ENCODE measurements at places on chromosomes 5 and 9.

- DNase-seq: no peak
These were observed 102.0 kb downstream of the MVB12B start for GRCh38 chr9:126428534-126429175.

- no peak for DNase-seq
These were observed 134.5 kb upstream of the SEMA6A start for GRCh38 chr5:116709082-116709481.

- DNase-seq: no peak
These were observed 19.8 kb downstream of the GLT6D1 start for GRCh38 chr9:135619599-135619886.

- DNase-seq: no peak
These were observed 101.0 kb upstream of the SMC2 start for GRCh38 chr9:103992938-103993579.

- no peak for DNase-seq
These were observed 38.9 kb downstream of the JADE2 start for GRCh38 chr5:134564396-134564795.

DNA sequence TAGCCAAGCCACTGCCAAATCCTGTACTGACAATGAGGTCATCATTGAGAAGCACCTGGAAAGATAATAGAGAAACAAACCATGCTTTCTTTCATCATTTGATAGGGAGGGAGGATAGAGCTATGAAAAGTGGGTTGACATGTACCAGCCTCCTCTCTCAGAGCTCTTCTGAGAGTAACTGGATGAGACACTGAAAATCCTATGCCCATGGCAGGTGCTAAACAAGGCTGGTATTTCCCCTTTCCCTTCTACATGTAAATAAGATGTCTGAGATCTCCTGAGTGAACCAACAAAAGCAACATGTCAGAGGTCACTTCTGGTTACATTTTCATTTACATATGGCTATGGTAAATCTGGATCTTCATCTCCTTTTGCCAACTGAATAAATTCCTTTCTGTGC lies 45.3 kb upstream of the TRAF1 start:
- DNase-seq: no peak

DNA sequence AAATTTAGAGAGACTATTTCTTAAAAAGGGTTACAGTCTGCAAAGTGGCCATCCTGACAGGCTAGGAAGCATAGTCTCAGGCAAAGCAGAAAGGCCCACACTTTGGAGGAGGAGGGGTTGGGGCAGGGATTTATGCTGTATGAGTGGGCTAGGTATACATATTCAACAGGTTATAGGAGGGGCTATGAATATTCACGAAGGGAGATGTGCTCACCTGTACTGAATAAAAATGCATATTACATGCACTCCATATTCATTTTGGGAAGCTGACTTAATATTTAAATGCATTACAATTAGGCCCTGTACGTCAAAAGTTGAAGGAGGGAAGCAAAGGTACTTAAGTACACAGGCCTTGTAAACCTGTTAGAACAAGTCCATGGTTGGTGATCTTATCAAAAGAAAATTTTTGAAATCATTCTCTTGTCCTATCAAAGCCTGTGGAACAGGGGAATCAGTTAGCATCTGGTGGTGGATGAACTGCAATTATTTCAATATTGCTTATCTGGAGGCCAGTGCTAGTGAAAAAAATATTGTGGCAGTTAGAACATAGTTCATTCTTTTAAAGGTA lies 1.6 kb downstream of the CENPP start:
- DNase-seq: no peak

GRCh38 chr9:35338561-35339274 lies 151.2 kb upstream of the RUSC2 start:
- DNase-seq: no peak

DNA sequence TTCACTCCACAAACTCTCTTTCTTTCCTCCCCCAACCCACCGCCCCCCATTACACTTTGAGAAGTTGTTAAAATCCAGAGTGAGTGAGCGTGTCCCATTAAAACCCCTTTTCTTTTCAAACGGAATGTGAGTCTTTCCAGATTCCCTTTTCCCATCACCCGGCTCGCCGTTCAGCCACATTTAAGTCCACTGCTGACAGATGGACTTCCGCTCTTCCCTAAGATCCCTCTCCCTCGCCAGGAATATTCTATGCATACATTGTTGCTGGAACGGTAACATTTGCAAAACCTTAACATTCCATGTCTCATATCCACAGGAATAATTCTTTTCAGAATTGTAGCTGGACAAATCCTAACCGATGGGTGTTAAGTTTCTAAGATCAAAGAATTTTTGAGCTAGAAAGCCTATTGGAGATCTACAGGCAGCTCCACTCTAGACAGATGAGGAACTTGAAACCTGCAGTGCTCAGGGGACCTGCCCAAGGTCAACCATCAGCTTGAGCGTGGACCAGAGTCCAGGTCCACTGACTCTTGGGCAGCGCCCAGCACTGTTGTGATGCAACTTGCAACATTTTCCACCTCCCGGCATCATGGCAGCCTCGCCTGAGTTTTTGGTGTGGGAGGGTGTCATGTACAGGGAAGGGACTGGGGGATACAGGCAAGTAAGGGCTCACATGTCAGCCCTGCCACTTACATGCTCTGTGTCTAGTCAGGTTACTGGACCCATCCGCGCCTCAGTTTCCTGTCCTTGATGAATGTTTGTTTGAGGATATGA lies 500.1 kb downstream of the CCDC171 start:
- no peak for DNase-seq

DNA sequence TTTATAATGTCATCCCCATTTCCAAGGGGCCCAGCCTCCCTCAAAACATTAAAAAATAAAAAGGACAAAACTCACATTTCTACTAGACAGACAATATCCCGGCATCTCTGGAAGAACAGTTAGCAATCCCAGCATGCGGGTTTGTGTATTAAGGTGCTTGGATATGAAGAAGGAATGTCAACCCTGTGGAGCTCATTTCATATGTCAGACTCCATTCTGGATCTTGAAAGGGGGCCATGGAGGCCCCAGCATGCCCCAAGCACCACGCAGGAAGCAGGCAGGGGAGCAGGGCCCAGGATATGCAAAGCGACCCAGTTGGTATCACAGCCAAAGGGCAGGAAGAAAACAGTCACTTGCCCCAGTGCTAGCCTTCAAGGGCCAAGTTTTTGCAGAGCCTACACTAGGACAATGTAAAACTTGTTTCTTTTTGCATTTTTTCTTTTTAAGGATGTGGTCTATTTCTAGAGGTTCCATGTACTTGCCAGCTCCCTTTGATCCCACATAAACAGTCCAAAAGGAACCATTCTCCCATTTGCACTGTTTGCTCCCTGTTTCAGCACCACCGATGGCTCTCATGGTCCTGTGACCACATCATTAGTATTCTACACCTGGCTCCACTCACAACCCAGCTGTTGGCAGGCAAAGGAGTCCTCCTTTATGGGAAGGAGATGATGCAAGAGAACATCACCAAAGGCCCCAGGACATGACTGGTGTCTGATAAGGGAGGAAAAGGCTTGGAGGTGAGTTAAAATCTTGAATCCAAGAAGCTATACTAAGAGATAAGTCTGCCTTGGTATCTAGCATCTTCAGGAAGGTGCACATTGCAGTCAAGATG lies 58.3 kb downstream of the FGF1 start:
- no peak for DNase-seq

DNA sequence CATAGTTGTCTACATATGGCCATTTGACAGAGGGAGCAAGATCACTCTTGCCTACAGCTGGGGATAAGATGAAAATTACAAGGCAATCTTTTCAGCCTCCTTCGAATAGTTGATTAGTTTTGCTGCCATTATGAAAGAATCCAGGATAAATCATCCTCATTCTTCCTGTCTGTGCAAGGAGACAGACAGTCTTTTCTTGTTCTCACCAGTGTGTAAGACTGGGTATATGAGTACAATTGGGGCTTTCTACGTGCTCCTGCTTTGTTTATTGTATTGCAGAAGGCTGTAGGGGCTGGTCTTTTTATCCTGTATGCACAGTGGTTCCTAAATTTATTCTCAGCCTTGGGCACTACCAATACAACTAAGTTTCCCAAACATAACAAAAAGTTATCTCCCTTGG lies 76.8 kb downstream of the SPEF2 start:
- DNase-seq: no peak

DNA sequence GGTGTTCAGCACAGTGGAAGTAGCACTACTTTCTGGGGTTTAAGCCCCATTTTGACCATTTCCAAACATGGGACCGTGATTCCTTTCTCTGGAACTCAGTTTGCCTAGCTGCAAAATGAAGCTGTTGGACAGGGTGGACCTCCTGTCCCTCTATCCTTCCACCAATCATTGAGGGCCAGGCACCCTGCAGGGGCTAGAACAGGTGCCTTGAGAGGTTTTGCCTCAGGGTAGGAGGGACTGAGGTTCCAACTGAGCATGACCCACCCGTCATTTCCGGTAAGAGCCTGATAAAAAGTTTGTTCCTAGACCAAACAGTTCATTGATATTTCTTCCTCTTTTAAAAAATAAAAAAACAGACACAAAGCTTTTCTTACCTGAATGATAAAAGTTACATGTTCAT lies 116.5 kb downstream of the MVB12B start:
- DNase-seq: no peak

GRCh38 chr5:27944471-27944870 lies 906.1 kb upstream of the CDH9 start:
- DNase-seq: no peak

DNA sequence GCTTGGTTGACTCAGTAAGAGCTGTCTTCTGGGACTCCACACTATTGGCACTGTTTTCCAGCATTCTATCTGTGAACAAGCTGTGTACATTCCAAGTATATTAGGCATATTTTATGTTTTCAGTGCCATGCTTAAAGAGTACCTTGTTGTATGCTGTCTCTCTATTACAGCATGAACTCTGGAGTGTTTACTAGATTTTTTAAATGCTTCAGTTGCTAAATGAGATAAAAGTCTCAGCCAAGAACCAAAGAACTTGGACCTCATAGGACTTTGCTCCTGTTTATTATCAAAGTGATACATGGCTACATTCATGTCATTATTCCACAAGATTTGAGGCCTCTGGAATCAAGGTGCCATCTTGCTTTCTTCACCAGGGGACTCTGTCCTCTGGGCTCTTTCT lies 167.2 kb downstream of the C9orf152 start:
- no peak for DNase-seq

DNA sequence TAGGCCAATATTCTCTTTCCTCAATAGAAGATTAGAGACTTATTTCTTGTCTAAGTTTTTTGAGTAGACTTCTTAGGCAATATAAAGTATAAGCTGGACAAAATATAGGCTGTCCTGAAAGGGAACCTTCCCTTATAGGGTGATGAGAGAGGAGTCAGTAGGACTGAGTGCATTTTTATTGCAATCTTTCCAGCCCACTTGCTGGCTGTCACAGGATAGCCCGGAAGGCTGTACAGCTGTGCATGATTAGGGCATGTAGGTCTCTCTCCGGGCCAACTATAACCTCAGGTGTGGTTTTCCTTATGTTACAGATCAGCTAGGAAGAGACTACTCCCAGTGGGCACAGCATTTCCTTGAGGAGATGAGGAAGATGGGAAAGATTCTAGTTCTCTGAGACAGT lies 159.8 kb upstream of the MEF2C start:
- DNase-seq: no peak

DNA sequence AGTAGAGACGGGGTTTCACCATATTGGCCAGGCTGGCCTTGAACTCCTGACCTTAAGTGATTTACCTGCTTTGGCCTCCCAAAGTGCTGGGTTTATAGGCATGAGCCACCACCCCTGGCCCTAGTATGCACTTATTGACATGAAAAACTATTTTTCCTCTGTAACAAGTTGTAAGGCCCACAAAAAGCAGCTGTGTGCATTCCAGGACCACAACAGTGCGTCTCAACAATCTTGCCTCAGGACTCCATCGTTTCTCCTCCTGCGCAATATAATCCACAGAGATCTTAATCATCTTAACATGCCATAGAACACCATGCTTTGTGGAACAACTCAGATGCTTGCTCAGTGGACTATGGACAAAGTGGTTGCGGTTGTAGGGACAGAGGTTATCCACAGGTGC lies 10.2 kb downstream of the OR2V1 start:
- no peak for DNase-seq

DNA sequence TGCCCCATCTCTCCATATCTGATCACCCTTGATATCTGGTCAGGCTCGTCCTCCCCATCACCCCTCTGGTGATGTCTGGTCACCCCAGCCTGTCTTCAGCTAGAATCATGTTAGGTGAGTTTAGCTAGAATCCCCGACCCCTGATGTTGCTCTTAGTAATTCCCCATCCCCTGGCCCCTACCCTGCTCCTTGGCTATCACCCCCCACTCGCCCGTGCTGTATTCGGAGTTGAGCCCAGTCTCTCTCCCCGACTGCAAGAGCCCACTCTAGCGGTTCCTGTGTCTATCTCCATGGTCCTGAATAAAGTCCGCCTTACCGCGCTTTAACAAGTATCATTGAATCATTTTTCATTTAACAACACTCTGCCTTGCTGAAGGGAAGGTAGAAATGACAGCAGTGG lies 33.7 kb downstream of the ADAMTS2 start:
- no peak for DNase-seq

DNA sequence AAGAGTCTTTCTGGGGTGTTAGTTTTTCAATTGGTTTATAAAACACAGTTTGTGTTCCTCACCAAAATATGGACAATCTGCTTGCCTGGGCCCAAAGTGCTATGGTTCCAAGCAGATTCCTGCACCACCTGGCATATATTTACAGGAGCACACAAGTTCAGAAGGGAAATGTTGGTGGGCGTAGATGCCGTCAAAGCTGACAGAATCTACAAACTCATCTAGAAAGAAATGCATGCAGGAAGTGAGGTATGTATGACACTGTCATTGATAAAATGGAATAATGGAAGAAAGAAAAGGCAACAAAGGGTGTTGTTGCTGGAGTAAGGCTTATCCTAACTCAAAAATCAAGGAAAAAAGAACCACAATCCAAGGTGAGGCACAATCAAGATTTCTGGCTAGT lies 225.8 kb downstream of the MLLT3 start:
- no peak for DNase-seq

GRCh38 chr5:82684659-82685058 lies 392.5 kb downstream of the TMEM167A start:
- DNase-seq: no peak

- DNase-seq: no peak
These were observed 100.7 kb downstream of the ARHGEF28 start for GRCh38 chr5:73726606-73727231.

DNA sequence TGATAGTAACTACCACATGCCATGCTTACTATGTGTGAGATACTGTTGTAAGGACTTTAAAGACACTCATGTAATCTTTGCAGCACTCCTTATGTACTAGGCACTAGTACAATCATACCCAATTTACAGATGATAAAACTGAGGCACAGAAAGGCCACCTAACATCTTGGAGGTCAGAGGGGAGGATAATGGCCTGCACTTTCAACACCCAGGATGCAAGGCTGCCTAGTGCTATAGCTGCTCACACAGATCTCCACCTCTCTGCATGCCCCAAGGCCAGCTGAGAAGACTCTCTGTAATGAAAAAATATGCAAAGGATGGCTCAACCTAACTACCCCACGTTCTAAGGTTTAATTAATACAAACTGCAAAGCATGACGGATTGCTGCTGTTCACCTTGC lies 57.2 kb downstream of the GNAQ start:
- no peak for DNase-seq
